Nucleus accumbens (tissue), 56 donors: ENCODE measurements at places on chromosomes 1 and 21.
A peak's percentile ranks its signal among the peaks of the same experiment; 100 is the strongest.

DNA sequence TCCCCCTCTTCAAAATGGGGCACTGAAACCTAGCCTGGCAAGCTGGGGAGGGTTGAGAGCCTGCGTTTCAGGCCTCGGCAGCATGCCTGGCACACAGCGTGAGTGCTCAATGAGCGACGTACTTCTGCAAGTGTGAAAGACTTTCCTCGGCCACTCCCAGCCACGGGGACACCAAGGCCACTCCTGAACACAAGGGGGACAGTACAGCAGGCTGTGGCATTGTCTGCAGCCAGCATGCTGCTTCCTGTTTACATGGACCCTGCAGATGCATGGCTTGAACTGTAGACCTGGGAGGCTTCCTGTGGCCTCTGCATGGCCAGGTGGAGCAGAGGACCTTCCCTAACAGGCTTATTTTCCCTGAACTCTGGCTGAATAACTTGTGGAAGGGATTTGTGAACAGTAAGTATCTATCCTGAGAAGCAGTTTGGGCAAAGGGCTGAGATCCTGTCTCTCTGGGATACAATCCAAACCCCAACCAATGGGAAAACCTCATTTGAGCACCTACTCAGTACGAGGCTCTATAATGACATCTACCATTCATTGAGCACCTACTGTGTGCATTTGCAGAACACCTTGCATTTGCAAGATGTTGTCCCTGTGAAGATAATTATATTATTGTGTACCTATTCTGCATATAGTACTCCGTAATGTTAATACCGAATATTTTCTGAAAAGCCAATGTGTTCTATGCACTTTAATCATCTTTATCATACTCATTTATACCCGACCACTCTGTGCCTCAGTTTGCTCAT lies 9.9 kb upstream of the HSPG2 start:
- no peak for DNase-seq

GRCh38 chr1:66752000-66752592 lies at the start of gene DYNLT5:
Gene DYNLT5 (plus strand): TSS chr1:66752459. CDS start chr1:66754659, 2,200 bp downstream.
- peak; percentile 35 for DNase-seq

DNA sequence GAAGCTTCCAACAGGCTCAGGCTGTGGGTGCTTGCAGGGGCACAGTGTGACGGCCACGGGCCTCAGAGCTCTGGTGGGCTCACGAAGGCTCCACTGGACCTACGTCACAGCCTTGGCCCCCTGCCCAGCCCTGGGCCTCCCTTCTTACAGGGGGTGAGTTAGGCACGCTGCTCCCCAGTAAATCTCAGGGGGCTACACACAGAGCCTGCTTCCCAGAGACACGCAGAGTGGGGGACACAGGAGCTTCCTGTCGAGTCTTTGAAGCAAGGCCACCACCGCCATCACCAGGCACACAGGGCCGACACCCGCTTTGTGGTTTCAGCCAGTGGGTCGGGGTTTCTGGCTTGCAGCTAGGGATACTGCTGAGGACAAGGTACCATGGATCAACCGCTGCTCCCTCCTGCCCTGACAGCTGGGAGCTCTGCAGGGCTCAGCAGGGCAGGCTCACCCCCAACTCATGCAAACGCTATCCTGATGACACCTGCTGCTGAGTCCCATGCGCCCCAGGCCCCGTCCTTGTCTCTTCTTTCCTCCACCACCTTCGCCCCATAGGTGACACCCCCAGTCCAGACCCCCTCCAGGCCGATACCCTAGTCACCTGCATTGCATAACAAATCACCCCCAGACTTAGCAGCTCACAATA lies 5.5 kb upstream of the CFAP410 start:
- DNase-seq: no peak

DNA sequence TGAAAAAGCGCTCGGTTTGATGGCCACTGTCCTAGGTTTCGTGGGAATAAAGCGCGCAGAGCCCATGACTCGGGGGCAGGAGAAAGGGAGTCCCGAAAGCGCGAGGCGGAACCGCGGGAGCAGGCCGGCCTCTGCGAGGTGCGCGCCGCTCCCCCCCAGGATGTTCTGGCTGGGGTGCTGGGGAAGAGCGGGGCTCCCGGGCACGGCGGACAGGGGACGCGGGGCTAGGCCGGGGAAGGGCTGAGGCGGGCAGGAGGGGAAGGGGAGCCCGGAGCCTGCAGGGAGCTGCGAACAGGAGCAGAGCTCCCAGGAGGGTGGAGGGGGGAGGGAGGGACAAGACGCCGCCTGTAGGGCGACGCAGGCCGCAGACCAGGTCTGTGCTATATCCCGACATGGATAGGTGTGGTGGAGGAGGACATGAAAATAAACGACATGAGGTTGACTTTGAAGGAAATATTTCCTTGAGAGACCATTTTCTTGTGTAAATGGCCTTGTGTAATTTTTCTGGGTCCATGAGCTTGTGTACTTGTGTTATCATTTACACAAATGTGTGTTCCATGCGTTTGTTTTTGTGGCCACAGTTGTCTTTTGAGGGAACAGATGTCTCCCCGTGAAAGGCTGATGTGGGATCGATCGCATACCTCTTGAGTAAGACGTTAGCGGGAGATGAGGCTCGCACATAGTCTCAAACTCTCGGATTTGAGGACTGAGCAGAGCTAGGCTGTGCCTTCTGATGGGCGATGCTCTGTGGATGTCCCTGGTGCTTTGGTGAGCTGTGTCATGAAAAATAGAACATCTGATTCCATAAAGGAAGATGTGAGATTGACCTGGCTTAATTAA lies 1.3 kb downstream of the PCNT start:
- peak; percentile 34 for DNase-seq

DNA sequence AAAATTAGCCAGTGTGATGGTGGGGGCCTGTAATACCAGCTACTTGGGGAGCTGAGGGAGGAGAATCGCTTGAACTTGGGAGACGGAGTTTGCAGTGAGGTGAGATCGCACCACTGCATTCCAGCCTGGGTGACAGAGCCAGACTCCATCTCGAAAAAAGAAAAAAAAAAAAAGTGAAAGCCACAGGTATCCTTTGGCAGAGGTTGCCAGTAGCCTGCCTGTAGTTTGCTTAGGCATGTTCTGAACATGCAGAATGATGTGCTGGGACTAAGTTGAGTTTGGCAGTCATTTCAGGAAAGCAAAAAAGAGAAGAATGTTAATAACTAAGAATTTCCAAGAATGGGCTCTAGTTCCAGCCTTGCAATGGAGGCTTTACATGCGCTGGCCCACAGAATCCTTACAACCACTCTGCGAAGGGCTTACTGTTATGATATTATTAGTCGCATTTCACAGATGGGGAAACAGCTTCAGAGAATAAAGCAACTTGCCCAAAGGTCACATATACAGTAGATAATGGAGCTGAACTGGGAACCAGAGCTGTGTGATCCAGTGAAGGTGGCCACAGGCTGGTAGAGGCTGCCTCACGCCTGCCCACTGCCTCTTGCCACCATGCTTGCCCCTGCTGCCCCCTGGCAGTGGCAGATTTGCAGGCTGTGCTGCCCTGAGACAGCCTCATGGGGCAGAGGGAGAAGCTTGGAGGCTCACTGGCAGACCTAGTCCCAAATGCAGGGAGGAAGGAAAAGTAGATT lies 66.5 kb upstream of the LYST start:
- DNase-seq: no peak

GRCh38 chr1:4160181-4160580 lies 260.1 kb upstream of the C1orf174 start:
- no peak for DNase-seq

GRCh38 chr1:214824763-214825162 lies 221.8 kb downstream of the CENPF start:
- no peak for DNase-seq

DNA sequence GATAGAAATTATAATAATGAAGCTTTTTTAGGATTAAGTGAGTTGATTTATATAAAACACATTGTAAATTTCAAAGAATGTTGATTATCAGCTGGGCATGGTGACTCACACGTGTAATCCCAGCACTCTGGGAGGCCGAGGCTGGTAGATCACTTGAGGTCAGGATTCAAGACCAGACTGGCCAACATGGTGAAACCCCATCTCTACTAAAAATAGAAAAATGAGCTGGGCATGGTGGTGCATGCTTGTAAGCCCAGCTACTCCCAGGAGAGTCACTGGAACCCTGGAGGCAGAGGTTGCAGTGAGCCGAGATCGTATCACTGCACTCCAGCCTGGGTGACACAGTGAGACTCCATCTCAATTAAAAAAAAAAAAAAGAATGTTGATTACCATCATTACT lies 18.4 kb downstream of the ADAMTS1 start:
- no peak for DNase-seq

DNA sequence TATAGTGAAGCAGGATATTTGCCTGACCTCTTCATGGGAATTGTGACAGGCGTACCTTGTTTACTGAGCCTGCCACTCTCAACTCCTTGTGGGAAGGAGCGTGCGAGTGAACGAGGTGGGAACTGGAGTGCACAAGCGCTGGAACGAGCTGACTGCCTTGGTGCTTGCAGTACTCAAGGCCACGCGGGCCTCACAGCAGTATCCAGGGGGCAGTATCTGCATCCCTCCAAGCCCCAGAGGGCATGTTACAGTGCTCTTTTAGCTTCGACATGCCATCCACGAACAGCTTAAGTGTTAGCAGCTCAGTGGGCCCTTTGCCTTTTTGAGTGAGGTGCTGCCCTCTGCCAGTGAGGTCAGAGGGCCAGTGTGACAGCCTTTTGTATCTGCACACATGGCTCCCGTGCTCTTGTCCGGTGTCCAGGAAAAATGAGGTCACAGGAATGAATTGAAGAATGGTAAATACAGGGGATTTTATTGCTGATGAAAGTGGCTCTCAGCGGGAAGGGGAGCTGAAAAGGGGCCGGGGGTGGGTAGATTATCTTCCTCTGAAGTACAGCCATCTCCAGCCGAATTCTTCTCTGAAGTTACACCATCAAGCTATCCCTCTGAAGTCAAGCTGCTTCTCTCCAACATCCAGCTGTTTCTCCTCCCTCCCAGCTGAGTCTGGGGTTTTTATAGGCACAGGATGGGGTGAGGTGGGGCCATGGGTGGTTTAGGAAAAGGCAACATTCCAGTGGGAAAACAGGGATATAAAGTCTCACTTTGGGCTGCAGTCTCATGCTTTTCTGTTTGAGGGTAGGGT lies 69.3 kb downstream of the EPB41 start:
- DNase-seq: no peak

GRCh38 chr1:32336963-32337675 lies 1.1 kb upstream of the MARCKSL1 start:
- DNase-seq: no peak

GRCh38 chr21:35178827-35179226 lies 129.7 kb upstream of the RUNX1 start:
- DNase-seq: no peak

DNA sequence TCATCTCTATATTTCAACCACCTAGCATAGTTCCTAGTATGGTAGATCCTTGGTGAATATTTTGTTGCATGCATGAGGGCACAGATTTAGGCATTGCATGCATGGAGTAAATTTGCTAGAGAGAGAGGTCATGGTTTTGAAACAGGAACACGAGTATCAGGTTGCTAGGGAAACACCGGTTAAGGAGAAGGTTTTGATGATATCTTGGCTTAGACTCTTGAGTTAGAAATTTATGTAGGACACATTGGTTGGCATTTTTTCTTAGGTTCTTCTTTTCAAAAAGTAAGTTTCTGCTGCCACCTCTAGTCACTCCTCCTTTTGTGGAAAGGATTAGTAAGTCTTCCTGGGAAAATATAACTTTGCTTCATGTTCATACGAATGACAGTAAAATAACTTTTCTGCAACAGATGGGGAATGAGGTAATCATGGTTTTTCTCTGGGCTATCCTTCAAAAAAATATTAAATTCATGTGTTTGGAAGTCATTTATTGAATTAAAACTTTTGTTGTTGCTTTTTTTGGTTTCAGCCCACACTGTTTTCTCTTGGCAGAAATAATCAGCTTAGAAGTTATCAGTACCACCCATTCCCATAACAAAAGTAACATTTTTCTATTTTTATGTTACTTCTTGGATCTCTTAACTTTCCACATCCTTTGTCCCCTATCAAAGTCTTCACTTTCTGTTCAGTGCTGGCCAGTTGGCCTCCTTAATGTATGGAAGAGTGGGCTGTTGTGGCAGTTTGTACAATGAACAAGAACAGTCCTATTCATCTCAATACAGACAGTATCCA lies 97.3 kb downstream of the PLA2G4A start:
- DNase-seq: no peak

- no peak for DNase-seq
Measured at GRCh38 chr1:33005838-33006421, 30.8 kb downstream of the AK2 start.

DNA sequence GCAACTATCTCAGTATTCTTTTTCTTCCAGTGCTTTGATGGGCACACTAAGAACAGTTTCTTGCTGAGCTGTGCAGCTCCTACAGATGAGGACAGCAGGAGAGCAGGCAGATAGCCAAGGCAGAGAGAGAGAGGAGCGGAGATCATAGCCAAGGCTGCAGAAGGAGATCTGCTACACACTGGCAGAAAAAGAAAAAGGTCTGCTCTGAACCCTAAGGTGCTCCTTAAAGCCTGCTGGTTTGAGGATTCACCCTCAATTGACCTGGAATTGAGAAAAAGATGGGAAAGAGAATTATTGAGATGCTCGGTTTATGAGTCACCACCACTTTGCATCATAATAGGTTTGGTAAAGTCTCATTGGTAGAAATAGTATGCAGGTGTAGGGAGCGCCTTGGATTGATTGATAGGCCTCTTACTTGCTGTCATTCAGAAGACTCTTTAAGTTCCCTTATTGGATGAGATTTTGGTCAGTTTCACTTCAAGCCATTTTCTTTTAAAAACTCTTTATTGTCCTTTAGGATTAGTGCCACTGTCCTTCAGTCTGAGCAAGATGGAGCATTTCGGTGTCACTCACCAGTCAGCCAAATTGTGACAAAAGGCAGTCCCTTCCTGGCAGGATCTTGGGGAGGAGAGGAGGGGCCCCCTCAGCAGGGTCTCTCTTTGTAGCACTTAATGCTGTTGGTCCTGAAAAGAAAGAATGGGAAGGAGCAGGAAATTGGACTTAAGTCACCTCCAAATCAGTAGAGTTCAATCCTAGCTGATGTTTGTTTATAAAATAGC lies 685.0 kb downstream of the ADGRL2 start:
- no peak for DNase-seq

DNA sequence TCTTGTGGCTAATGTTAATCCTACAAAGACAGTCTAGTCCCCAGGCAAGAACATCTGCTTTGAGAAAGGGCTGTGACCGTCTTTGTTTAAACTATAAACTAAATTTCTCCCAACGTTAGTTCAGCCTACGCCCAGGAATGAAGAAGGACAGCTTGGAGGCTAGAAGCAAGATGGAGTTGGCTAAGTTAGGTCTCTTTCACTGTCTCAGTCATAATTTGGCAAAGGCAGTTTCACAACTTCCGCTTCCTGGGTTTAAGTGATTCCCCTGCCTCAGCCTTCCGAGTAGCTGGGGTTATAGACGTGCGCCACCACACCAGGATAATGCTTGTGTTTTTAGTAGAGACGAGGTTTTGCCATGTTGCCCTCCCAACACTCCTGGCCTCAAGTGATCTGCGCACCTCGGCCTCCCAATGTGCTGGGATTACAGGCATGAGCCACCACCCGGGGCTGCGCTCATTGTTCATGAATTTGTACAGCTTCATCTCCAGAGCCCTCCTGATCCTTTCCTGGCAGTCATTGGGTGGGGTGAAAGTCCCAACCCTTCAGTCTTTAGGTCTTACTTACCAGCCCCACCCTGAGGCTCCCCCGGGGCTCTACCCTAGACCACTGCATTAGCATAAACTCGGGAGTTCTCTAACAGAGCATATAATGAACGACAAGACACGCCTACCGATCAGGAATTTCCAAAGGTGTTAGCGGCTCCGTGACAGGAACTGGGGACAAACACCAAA lies 4.9 kb upstream of the MASP2 start:
- no peak for DNase-seq

GRCh38 chr1:1318131-1318652 lies 6.3 kb downstream of the INTS11 start:
- peak; percentile 40 for DNase-seq

GRCh38 chr1:230120289-230120920 lies 53.4 kb downstream of the GALNT2 start:
- no peak for DNase-seq
